ENCODE measurements at places on chromosomes 7 and 10. TPM values are rescaled to one million over a fixed set of nuclear protein-coding genes. Genes with fewer than 3 reads are reported as not detected.

STEAP1B gene
- polyA plus RNA-seq: not detected

RABGEF1 gene
- 34.8 TPM for polyA plus RNA-seq

FBXL13 gene
- 0.57 TPM for polyA plus RNA-seq

MCM10 gene
- 0.70 TPM for polyA plus RNA-seq

TDRD1 gene
- not detected for polyA plus RNA-seq

MYPN gene
- polyA plus RNA-seq: not detected

TES gene
- polyA plus RNA-seq: 38.0 TPM

GARIN1A gene
- 1.7 TPM for polyA plus RNA-seq

CYP2E1 gene
- 4.0 TPM for polyA plus RNA-seq

PAX4 gene
- not detected for polyA plus RNA-seq

SPDYE8 gene
- 0.63 TPM for polyA plus RNA-seq

CPA2 gene
- polyA plus RNA-seq: 0.41 TPM

FEZF1 gene
- polyA plus RNA-seq: 1.1 TPM

DNAJB6 gene
- polyA plus RNA-seq: 427 TPM

GRID2IP gene
- not detected for polyA plus RNA-seq

NME8 gene
- polyA plus RNA-seq: not detected

PAPOLB gene
- 0.10 TPM for polyA plus RNA-seq

FGFR2 gene
- 15.7 TPM for polyA plus RNA-seq

C10orf62 gene
- polyA plus RNA-seq: not detected

NPSR1 gene
- not detected for polyA plus RNA-seq

PRLHR gene
- 0.20 TPM for polyA plus RNA-seq

ACSL5 gene
- polyA plus RNA-seq: not detected

CDHR1 gene
- 3.3 TPM for polyA plus RNA-seq

NKX1-2 gene
- polyA plus RNA-seq: 0.16 TPM

ARMS2 gene
- not detected for polyA plus RNA-seq

Measured in neural cell (in vitro differentiated cells).